ENCODE measurements at places on chromosomes 13 and 19. TPM values are rescaled to one million over a fixed set of nuclear protein-coding genes. Genes with fewer than 3 reads are reported as not detected.

The CCDC97 gene
- total RNA-seq, result 33.2 TPM

The LCP1 gene
- 1.00 TPM for total RNA-seq

The SH3GL1 gene
- total RNA-seq, result 96.3 TPM

The PNMA8B gene
- total RNA-seq, result 2.5 TPM

The ZNF560 gene
- total RNA-seq, result not detected

The DPF1 gene
- 2.4 TPM for total RNA-seq

The SRRM5 gene
- total RNA-seq, result 0.27 TPM

The CRX gene
- total RNA-seq, result not detected

The NXNL1 gene
- total RNA-seq, result not detected

The CYP4F8 gene
- total RNA-seq, result not detected

The SMIM44 gene
- not detected for total RNA-seq

The CABP5 gene
- total RNA-seq, result not detected

The BABAM1 gene
- total RNA-seq, result 91.2 TPM

The FLT1 gene
- total RNA-seq, result 0.65 TPM

The FCHO1 gene
- total RNA-seq, result 0.49 TPM

The CPT1C gene
- 30.7 TPM for total RNA-seq

The OVOL3 gene
- total RNA-seq, result not detected

The COMP gene
- 10.6 TPM for total RNA-seq

The EPS8L1 gene
- 6.8 TPM for total RNA-seq

The TEX26 gene
- not detected for total RNA-seq

The GGN gene
- total RNA-seq, result 0.80 TPM

The FDX2 gene
- 22.3 TPM for total RNA-seq

The DCLK1 gene
- 25.8 TPM for total RNA-seq

The ZNF99 gene
- total RNA-seq, result not detected

The LILRB3 gene
- not detected for total RNA-seq

The NPHS1 gene
- not detected for total RNA-seq

The SIAH3 gene
- total RNA-seq, result 0.02 TPM
